ENCODE measurements at places on chromosomes 3 and 15. TPM values are rescaled to one million over a fixed set of nuclear protein-coding genes. Genes with fewer than 3 reads are reported as not detected.

The SLC9A9 gene
- 23.5 TPM for total RNA-seq

The DTX3L gene
- total RNA-seq, result 13.0 TPM

The TRPM1 gene
- 52.6 TPM for total RNA-seq

The IL16 gene
- 7.1 TPM for total RNA-seq

The ARGFX gene
- total RNA-seq, result not detected

The SAMD7 gene
- 22.0 TPM for total RNA-seq

The SACM1L gene
- total RNA-seq, result 82.8 TPM

The MAP6D1 gene
- total RNA-seq, result 2.9 TPM

The FILIP1L gene
- total RNA-seq, result 29.5 TPM

The SELENOK gene
- total RNA-seq, result 42.9 TPM

The QRICH1 gene
- 102 TPM for total RNA-seq

The ETFA gene
- 97.4 TPM for total RNA-seq

The UBA7 gene
- total RNA-seq, result 28.0 TPM

The BOC gene
- total RNA-seq, result 104 TPM

The C3orf33 gene
- 10.0 TPM for total RNA-seq

The TICRR gene
- total RNA-seq, result 2.4 TPM

The SYNM gene
- 32.7 TPM for total RNA-seq

The NCBP2 gene
- 68.5 TPM for total RNA-seq

The ZXDC gene
- 48.3 TPM for total RNA-seq

The GP5 gene
- total RNA-seq, result 1.1 TPM

The ADCY5 gene
- total RNA-seq, result 11.8 TPM

The SLC28A1 gene
- total RNA-seq, result 0.16 TPM

The HAUS2 gene
- total RNA-seq, result 46.1 TPM

The LMAN1L gene
- total RNA-seq, result 3.0 TPM

The CCDC9B gene
- 8.4 TPM for total RNA-seq

The FHIT gene
- total RNA-seq, result 6.8 TPM

The PIF1 gene
- 5.7 TPM for total RNA-seq

The FYTTD1 gene
- 69.6 TPM for total RNA-seq

The RFTN1 gene
- 44.2 TPM for total RNA-seq

The PTX3 gene
- total RNA-seq, result 4.4 TPM

The SH2D7 gene
- total RNA-seq, result not detected

The MAN2C1 gene
- total RNA-seq, result 272 TPM

The CD200 gene
- 35.0 TPM for total RNA-seq

The PLA1A gene
- total RNA-seq, result 1.3 TPM

The CPN2 gene
- not detected for total RNA-seq

The MNS1 gene
- 7.8 TPM for total RNA-seq

The ZIC1 gene
- 19.4 TPM for total RNA-seq

The ITIH1 gene
- not detected for total RNA-seq

The GOLGA8O gene
- 1.5 TPM for total RNA-seq

The KBTBD12 gene
- total RNA-seq, result 6.0 TPM

All from camera-type eye (tissue), 1 donor.